Left ventricle myocardium inferior (tissue), 1 donor: ENCODE measurements at places on chromosomes 4 and X. TPM values are rescaled to one million over a fixed set of nuclear protein-coding genes. Genes with fewer than 3 reads are reported as not detected.

Gene TSPAN7
- 14.8 TPM for total RNA-seq

Gene TGIF2LX
- total RNA-seq, result not detected

Gene SLC9B1
- 0.55 TPM for total RNA-seq

Gene JAKMIP1
- not detected for total RNA-seq

Gene OCIAD2
- 16.9 TPM for total RNA-seq

Gene MSL3
- 11.2 TPM for total RNA-seq

Gene ADRA2C
- total RNA-seq, result 4.5 TPM

Gene FREM3
- total RNA-seq, result not detected

Gene TLR1
- 3.5 TPM for total RNA-seq

Gene CD99
- total RNA-seq, result 306 TPM

Gene FAM200B
- 29.1 TPM for total RNA-seq

Gene CRMP1
- 1.4 TPM for total RNA-seq

Gene ELOVL6
- total RNA-seq, result 2.6 TPM

Gene HTN1
- not detected for total RNA-seq

Gene TREX2
- total RNA-seq, result not detected

Gene PAGE2
- not detected for total RNA-seq

Gene ARR3
- total RNA-seq, result not detected

Gene FGF2
- 4.1 TPM for total RNA-seq

Gene PRDM8
- total RNA-seq, result 0.66 TPM

Gene DCX
- total RNA-seq, result 0.05 TPM

Gene CCNB3
- total RNA-seq, result 0.71 TPM

Gene BEND2
- total RNA-seq, result not detected

Gene PNMA6F
- not detected for total RNA-seq

Gene NAP1L2
- total RNA-seq, result 8.4 TPM

Gene SLC39A8
- total RNA-seq, result 3.5 TPM

Gene ADAMTS3
- total RNA-seq, result 0.60 TPM

Gene HSFX1
- 3.0 TPM for total RNA-seq

Gene POF1B
- total RNA-seq, result 4.7 TPM

Gene GRID2
- total RNA-seq, result not detected

Gene DCAF4L1
- total RNA-seq, result 0.19 TPM
